ENCODE measurements at places on chromosomes 7 and 10.

DNA sequence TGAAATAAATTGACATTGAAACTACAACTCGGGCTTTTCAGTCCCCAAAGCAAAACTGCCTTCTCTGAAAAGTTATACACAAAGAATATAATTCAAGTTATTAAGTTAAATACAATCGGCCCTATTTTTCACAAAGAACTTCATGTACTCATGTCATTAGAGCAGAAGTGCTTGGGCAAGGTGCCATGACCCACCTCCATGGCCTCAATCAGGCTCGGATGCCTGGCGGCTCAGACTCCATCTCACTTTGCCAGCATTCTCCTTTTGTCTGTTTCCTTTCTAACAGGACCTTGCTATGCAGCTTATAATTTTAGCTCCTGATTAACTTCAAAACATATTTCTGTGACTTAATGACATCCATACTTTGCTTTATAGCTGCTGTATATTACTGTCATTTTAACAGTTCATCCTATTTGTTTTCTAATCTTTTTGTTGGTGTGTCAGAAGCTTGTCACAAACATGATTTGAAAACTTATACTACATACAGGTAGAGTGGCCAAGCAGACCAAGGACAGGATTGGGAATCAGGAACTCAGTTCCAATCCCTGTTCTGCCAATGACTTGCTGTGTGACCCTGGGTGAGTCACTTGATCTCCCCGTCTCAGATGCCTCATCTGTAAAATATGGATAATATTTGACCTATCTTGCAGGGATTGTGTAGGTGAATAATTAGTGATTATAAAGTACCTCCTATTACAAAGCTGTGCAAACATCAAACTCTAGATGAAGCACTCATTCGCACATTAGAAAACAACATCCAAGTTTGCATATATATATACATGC is 60.8 kb upstream of the ITGA8 start:
- DNase-seq: no peak

DNA sequence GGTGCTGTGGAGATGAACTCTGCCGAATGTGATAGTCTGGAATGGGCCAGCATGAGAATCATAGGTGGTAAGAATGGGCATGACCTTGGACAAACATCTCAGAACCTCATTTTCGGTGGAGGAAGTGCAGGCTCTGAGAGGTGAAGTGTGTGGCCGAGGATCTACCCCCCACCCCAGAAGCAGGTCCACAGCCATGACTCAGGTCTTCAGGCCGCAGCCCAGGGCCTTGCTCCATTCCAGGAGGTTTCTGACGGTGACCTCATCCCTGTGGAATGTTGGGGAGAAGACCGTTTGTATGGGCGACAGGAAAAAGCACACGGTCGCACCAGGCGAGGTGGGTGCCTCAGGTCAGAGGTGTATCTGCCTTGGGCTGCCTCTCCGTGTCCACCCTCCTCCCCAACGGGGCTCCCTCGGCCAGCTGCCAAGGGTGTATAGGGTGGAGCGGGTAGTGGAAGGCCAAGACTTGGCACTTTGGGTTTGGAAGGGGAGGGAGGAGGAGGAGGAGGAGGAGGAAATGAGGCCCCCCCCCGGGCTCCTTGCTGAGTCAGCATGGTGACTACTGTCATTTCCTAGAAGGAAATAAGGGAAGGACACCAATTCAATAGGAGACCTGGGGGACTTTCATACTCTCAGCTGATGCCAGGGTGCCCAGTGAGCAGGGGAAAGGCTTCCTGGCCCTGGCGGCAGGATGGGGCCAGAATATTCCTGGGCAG is 168.0 kb upstream of the RHEB start:
- no peak for DNase-seq

DNA sequence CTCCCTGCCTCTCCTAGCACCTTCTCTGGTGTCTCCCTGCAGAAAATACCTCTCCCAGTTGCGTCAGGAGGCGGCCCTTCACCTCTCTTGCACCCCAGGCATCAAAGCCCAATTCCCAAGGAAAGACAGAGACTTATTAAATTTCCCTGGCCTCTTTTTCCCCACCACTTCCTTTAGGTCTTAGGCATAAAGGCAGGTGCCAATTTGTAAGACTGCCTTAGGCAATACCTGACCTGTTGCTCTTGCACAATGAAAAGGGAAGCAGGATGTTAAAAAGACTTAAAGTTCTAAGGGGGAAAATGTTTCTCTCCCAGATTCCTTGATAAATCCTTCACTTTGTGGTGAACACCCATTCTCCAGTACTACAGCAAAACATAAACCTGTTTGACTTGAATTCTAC is 186.7 kb downstream of the SLC25A13 start:
- DNase-seq: no peak

- no peak for DNase-seq
Observed at GRCh38 chr10:33734393-33735155, 400.1 kb upstream of the NRP1 start.

DNA sequence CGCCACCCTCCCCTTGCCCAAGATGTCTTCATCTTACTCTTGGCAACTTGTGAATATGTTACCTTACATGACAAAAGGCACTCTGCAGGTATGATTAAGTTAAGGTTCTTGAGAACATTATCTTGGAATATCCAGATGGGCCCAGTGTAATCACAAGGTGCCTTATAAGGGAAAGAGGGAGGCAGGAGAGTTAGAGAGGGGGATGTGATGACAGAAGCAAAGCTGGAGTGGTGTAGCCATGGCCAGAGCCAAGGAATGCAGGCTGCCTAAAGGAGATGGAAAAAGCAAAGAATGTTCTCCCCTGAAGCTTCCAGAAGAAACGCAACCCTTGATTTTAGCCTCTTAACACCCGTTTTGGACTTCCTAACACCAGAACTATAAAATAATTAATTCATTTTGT is 318.0 kb downstream of the C7orf25 start:
- DNase-seq: no peak

DNA sequence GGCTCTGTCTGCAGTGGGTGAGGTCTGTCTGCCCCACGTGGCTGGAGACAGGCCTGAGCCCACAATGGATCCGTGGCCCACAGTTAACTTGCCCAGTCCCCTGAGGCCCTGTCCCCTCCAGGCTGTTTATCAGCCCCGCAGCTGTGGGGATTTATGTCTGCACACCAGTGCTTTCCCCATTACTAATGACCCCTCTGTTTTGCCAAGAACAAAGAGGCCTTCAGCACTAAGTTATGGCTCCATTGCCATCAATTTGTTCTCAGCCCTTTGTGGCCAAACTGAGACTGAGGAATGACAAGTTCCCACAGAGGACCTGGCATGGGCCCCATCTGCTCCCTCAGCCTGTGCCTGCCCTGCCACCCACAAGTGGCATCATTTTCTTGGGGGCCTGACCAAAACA is 138.2 kb downstream of the C10orf105 start:
- no peak for DNase-seq

DNA sequence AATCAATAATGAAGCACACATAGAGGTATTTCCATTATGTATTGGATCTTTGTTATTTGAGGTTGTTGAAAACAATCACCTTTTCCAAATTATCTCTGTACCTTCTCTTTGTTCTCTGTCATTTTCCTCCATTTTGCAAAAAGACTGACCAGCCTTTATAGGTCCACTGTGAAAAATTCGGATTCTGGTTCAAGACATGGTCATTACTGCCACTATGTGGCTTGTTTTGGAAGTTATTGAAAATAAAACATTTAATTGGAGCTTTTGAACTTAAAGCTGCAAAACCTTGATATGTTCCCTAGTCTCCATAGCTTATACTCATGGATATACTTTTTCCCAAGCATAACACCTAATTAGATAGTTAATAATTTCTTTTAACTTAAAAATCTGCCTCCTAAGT is 1094.4 kb downstream of the NRG3 start:
- DNase-seq: no peak

DNA sequence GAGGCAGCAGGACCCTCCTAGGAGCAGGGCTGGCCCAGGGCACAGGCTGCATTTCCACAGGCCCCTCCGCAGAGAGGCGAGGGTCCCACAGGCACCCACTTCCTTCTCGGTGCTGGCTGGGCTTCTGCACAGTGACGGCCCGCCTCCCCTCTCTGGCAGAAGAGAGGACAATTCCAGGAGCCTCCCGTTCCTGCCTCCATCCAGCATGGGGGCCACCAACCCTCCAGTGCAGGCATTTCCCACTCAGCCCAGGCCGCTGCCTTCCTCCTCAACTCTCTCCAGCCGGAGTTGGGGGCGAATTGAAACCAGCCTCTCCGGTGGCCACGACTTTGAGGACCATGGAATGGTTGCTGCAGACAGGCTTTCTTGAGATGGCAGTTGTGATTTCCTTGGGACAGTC is 125.0 kb upstream of the PPP2R2D start:
- DNase-seq: no peak

- peak; percentile 71 for DNase-seq
Observed at GRCh38 chr10:69650589-69651261, 20.7 kb downstream of the FAM241B start.

GRCh38 chr7:157466867-157467261 is 130.1 kb downstream of the DNAJB6 start:
- no peak for DNase-seq

- no peak for DNase-seq
Observed at GRCh38 chr10:126705131-126705530, 34.6 kb upstream of the C10orf90 start.

DNA sequence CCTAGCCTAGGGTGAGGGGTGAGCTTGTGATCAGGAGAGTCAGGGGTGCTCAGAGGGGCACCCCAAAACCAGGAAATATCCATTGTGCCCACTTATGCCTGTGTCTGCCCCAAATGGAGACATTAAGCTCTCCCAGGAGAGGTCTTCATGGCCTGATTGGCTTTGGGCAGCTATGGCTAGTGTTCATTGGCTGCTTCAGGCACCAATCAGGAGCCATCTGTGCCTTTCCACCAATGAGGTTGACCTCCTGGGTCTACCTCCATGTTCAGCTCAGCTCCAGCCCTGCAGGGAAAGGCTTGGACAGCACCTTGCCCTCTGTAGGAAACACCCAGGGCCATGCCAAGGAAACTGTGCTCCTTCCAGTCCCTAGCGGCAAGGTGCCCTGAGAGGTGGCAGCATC is 23.9 kb upstream of the HSPB1 start:
- DNase-seq: peak; percentile 22

GRCh38 chr7:123749537-123749857 is 694 bp upstream of the WASL start:
- peak; percentile 83 for DNase-seq

DNA sequence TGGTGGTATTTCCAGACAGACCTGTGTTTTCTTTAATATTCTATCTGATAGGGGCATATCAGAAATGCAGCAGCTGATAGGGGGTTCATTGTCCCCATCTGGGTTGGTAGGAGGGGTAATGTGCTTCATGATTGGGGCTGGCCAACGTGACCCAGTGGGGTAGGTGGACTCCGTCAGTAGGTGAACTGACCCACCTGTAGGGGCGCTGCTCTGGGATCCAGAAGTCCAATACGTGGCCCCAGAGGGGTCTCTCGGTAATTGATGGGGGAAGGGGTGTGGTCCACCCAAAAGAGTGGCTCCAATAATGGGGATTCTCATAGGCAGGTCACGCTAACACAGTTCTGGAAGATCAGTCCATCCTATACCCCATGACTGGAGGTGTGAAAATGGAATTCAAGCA is 112.0 kb downstream of the PRLHR start:
- DNase-seq: no peak

- DNase-seq: no peak
Observed at GRCh38 chr10:45241865-45242520, 73.4 kb downstream of the OR13A1 start.

GRCh38 chr10:128643658-128644057 is 517.4 kb upstream of the MKI67 start:
- no peak for DNase-seq

All from suppressor macrophage treated with lipopolysaccharide for 1 hour (primary cell).